ENCODE measurements at places on chromosomes 2 and 18.
A peak's percentile ranks its signal among the peaks of the same experiment; 100 is the strongest.

DNA sequence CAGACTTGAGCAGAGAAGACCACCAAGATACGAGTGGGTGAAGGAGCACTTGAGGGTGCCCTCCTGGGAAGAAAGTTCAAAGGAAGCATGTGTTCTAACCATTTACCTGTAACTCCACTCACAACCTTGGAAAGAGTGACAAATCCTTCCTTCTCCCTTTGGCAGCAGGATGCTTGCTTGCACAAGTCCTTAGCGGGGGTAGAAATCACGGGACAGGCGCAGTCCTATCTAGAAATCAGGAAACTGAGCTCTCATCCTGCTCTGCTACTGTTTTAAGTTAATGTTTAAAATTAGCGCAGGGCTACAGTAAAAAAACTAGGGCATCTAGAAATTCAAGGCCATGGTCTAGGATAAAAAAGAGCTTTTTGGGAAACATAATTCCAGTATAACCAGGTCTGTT is 100.9 kb upstream of the PTPRM start:
- no peak for DNase-seq

- no peak for DNase-seq
Measured at GRCh38 chr2:176291809-176292283, 22.6 kb downstream of the MTX2 start.

GRCh38 chr2:204971206-204971907 is 426.1 kb downstream of the PARD3B start:
- peak; percentile 13 for DNase-seq

GRCh38 chr2:120887320-120887697 is 151.6 kb downstream of the GLI2 start:
- DNase-seq: no peak

- DNase-seq: no peak
Measured at GRCh38 chr2:120558847-120559246, 176.8 kb upstream of the GLI2 start.

- peak; percentile 81 for DNase-seq
Measured at GRCh38 chr18:55243857-55244256, 284.6 kb upstream of the CCDC68 start.

- no peak for DNase-seq
Measured at GRCh38 chr2:233990261-233990798, 60.2 kb upstream of the SPP2 start.

GRCh38 chr18:12336887-12337286 is 28.8 kb downstream of the TUBB6 start:
- no peak for DNase-seq

DNA sequence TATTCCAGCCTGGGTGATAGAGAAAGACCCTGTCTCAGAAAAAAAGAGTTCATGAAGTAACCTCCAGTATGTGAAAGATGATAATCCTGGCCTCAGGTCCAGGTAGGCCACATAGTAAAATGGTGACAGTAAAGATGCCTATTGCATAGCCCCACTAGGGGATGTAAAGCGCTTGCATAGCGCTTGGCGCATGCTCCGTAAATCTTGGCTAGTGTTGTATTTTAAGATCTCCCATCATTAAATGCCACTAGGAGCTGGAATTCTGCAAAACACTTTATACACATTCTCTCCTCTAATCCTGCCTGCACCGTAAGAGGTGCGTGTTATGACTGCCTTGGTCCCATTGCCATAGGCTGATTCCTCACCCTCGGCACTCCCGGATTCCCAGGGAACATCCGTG is 153.6 kb downstream of the TFCP2L1 start:
- DNase-seq: no peak

- peak; percentile 54 for DNase-seq
Measured at GRCh38 chr2:45964906-45965305, 313.4 kb downstream of the PRKCE start.

DNA sequence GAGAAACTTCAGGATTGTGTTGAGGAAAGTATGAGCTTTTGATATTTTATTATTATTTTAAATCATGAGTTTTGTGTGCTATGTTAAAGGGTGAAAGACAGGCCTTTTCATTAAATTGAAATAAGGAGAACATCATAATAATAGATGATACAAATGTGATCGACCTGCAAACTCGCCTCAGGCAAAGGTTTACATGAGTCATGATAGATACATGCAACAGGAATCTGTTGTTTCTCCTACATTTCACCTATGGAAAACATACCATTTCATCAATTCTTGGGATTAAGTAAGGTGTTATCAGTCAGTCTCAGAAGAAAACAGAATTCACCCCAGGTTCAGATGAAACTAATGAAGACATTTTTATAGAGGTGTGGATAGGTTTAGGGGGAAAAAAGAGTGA is 1992.5 kb upstream of the PIK3C3 start:
- no peak for DNase-seq

- DNase-seq: no peak
Measured at GRCh38 chr2:51149725-51150124, 117.8 kb upstream of the NRXN1 start.

- DNase-seq: no peak
Measured at GRCh38 chr2:196591621-196592022, 47.9 kb upstream of the CCDC150 start.

DNA sequence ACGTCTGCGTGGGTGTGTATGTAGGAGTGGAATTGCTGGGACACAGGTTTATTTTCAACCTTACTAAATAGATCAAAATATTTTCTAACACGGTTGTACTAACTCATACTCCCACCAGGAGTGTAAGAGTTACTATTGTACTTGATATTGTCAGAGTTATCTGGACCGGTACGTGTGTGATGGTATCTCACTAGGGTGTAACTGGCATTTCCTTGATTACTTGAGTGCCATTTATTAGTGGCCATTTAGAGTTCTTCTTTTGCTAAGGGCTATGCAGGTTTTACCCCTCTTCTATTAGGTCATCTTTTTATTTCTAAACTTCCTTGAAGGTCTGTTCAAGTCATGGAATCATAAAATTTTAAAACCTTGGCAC is 33.5 kb downstream of the CENPO start:
- peak; percentile 34 for DNase-seq

- DNase-seq: no peak
Measured at GRCh38 chr18:24982831-24983230, 369.1 kb downstream of the ZNF521 start.

DNA sequence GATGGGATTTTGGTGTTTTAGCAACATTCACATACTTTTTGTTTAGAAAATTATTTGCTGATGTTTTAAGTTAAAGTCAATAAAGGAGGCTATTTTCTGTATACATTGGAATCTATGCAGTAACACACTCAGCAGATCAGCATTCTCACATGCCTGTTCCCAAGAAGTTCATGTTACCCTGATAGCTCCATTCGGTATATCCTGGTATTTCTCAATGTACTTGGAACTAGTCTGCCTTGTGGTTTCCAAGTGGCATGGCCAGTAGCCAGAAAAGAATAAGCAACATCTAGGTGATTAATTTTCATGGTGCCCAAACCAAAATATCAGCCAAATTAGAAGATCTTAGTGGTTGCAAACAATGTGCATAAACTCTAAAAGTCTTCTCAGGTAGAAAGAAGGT is 5.2 kb upstream of the NCAPH start:
- DNase-seq: no peak

GRCh38 chr18:74378179-74378682 is 62.6 kb downstream of the C18orf63 start:
- no peak for DNase-seq

- no peak for DNase-seq
Measured at GRCh38 chr2:149314687-149315086, 15.7 kb upstream of the LYPD6 start.

GRCh38 chr2:69163556-69163955 is 150.6 kb downstream of the ANTXR1 start:
- DNase-seq: peak; percentile 10

DNA sequence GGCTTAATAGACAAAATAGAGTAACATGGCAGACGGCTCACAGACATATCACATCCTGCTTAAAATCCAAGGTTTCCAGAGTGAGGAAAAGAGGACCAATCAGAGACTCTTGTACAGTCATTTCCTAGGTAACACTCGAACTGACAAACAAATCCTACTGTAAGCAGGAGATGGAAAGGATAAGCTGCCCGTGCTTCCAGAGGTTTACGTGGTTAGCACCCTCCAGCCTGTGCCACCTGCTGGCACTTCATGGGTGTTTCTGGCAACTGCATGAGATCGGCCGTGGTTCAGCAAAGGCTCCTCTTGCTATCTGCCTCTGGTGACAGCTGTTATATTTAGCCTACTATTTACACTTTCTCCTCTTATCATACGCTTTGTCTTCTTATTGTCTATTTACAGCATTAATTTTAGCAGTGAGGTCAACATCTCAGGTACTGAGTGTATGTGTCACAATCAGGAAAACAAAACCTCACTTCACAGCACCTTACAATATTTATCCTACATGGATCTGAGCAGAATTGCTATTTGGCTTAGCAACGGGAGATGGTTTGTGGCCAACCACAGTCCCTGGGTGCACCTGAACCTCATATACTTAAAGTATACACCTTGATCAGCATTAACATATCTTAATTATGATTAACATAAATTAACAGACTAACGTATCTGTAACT is 226.9 kb downstream of the TMEM163 start:
- peak; percentile 36 for DNase-seq

GRCh38 chr2:178233428-178233827 is 39.1 kb downstream of the OSBPL6 start:
- no peak for DNase-seq

- no peak for DNase-seq
Measured at GRCh38 chr18:12023375-12023774, 42.1 kb downstream of the IMPA2 start.

DNA sequence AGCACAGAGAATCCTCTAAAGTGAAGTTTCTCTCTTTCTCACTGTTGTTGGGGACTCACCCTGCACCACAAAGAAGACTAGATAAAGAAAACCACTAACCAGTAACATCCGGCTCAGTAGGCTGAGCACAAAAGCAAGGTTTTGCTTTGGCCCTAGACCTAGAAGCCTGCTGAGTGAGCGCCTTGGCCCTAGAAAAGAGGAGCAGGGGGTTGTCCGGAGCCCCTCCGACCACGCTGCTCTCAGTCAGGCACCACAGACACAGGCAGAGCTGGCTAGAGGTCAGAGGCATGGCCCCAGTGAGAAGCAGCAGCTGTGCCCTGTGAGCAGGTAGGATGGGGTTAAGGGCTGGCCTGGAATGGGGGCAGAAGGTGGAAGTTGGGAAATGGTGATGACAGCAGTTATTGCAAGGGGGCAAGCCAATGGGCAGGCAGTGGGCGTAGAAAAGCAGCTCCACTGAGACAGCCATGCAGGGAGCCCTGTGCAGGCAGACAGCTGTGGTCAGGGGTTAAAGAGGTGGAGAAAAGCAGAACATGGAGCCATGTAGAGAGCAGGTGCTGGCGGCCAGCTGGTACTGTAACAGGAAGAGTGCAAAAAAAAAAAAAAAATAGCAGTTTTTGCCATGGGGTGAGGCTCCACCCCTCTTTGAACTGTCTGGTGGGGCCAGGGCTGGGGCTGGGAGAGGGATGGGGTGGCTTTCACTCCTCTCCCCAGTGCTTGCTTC is 36.9 kb upstream of the SLC14A1 start:
- DNase-seq: no peak

GRCh38 chr2:181376442-181376841 is 80.7 kb upstream of the ITGA4 start:
- DNase-seq: no peak

GRCh38 chr2:206869824-206870495 is 69.4 kb upstream of the CPO start:
- DNase-seq: no peak

DNA sequence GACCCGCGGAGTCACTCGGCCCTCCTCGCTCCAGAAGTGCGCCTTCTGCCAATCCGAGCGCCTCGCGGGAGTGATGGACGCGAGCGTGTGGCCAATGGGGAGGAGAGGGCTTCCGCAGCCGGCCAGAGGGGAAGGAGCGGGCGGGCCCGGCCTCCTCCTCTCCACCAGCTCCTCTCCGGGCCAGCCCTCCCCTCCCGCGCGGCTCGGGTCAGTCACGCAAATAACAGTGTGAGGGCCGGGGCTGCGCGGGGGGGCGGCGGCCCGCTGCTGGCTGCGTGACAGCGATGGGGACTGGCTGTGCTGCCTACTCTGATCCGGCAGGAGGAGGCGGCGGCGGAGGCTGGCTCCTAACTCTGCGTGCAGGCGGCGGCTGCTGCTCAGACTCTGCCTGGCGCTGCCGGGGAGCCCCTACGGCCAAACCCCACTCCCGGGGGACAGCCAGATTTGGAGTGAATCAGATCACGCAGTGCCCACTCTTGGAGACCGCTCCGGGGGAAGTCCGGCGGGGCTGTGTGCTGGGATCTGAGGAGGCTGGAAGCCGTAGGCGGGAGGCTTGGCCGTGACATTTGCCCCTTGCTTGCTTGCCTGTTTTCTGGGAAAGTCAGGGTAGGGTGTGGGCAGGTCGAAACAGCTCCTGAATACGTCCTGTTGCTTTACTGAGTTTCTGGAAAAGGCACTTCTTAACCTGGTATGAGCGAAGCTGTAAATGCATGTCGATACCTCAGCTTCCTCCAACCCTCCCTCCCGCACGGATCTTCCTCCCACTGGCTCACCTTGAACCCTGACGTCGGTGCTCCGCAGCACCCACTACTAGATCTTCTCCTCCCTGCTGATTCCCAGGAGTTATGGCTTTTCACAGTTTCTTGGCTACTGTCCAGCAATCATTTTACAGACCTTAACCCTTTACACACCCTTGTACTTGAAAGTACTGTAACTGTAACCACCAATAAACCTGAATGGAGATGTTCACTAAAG is 97.9 kb upstream of the SERTAD2 start:
- peak; percentile 99 for DNase-seq

- no peak for DNase-seq
Measured at GRCh38 chr2:108154366-108155061, 85.3 kb upstream of the SULT1C3 start.

DNA sequence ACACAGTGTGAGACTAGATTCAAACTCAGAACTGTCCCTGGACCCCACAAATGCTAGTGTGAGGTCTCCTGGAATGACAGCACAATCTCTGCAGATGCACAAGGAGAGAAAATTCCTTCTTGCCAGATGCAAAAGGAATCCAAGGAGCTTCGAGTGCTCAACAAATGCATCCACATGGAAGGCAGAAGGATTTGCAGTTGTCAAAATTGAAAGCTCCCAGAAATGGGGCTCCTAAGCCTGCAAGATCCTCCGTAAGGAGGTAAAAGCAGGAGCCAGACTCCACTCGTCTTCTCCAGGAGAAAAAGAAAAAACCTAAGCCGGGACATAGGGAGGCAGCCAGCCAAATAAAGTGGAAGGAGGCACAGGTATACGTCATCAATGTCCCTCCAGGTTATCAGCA is 355.0 kb upstream of the KLHL29 start:
- DNase-seq: no peak

DNA sequence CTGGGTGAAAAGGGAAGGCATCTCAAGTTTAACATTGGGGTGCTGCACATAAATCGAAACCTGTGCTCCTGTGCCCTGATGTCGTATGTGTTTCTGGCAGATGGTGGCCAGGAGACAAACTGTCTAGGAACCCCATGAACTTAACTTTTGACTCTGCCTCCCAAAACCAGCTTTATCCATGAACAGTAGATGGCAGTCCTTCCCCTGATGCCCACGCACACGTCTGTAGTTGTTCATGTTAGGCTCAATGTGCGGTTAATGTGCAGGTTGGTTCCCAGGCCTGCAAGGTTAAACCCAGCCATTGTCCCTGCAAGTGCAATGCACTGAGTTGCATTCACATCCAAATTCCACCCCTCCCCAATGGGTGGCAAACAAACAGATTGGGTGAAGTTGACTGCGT is 44.1 kb upstream of the SIX3 start:
- peak; percentile 3 for DNase-seq

- no peak for DNase-seq
Measured at GRCh38 chr2:216554755-216555154, 56.1 kb downstream of the RPL37A start.

GRCh38 chr2:14321357-14321756 is 311.2 kb upstream of the LRATD1 start:
- DNase-seq: no peak

- DNase-seq: no peak
Measured at GRCh38 chr2:183224948-183225347, 100.7 kb downstream of the NUP35 start.

Measured in dermis blood vessel endothelial cell (primary cell).